ENCODE measurements at places on chromosomes 13 and 19.
A peak's percentile ranks its signal among the peaks of the same experiment; 100 is the strongest.

DNA sequence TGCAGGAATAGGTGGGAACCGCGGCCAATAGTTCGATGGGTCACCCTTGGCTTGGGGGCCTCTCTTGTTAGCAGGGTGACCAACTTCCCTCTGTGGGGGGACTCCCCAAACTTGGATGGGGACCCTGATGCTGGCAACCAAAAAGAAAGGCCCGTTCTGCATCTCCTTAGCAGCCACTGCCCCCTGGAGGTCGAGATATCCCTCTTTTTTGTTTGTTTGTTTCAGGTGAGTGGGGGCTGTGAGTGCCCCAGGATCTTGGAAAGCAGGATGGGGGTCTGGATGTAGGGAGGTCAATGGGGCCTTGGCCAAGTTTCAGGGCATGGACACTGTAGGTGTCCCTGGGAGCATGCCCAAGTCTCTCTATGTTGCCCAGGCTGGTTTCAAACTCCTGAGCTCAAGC is 7.7 kb upstream of the CRTC1 start:
- DNase-seq, result peak; percentile 22

- no peak for DNase-seq
These were observed 2.4 kb downstream of the PPP1R14A start for GRCh38 chr19:38253788-38254187.

- no peak for DNase-seq
These were observed 7.2 kb upstream of the RHPN2 start for GRCh38 chr19:33071887-33072286.

DNA sequence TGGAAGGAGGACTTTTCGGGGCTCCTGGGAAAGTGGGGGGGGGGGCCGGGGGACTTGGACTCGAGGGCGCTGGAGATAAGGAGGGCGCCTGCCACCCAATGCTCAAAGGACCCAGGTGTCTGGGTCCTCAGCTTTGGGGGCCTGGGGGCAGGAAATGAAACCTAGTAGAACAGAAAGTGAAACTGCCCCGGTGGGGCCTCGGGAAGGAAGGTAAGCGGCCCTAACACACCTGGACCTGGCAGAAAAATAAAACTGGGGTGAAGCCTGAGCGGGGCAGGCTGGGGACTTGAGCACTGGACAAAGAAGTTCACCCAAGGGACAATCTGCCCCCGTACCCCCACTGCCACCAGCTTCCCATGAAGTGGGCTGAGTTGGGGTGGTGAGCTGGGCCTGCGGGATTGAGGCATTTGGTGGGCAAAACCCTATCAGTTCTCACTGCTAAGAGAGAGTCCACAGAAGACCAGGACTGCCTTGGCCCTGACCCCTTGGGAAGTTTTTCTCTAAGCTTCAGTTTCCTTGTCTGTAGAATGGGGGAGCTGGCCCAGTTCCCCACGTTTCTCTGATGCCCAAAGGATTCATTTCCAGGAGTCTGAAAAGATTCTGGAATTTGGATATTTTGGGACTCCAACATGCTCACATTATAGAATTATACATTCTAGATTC is 2.3 kb downstream of the PRKD2 start:
- DNase-seq, result no peak

GRCh38 chr13:38264363-38265131 is 85.1 kb upstream of the UFM1 start:
- DNase-seq, result no peak

- no peak for DNase-seq
These were observed 5.1 kb upstream of the FCGBP start for GRCh38 chr19:39939556-39939955.

GRCh38 chr19:48625891-48626327 is 6.6 kb downstream of the SPHK2 start:
- DNase-seq, result no peak

- no peak for DNase-seq
These were observed 146.5 kb downstream of the PCCA start for GRCh38 chr13:100235311-100235901.

GRCh38 chr19:10624585-10624984 is 768 bp upstream of the SLC44A2 start:
- DNase-seq, result peak; percentile 46

DNA sequence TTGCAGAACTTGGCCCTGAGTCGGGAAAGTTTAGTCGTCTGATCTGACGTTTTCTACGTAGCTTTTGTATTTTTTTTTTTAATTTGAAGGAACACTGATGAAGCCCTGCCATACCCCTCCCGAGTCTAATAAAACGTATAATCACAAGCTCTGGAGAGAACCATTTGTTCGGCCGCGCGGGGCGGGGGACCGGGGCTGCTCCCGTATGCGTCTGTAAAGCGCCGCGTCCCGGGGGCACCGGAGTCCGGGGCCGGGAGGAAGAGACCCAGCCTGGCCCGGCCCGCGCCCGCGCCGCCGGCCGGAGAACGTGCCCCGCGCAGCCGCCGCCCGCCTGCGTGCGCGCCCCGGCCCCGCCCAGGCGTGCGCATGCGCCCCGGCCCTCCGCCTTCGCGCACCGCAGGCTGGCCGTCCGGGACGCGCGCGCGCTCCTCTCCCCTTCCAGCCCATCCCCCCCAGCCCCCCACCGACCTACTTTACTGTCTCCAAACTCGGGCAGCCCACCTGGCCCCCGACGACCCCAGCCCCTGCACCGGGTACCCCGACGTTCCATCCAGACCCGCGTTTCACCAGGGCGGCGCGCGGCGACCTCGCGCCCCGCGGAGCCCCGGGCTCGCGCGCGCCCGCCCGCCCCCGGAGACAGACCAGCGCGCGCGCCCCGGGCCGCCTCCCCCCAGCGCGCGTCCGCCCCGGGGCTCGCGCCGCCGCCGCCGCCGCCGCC is 785 bp upstream of the USF2 start:
- DNase-seq, result peak; percentile 53

DNA sequence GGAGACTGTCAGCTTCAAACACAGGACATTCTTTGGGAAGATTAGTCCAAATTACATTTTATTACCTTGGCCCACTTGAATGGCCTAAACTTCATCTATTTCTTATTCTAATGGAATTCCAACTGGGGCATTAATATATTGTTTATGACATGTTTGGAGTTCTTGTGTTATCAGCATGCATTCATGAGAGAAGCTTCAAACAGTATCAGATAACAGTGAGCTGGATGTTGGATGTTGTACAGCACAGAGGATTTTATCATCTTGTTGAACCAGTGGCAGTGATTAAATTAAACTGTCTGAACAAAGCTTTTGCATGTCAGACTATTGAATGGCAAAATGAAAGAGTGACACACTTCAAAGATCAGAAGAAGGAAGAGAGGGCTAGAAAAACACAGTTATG is 50.0 kb downstream of the MZT1 start:
- no peak for DNase-seq

- DNase-seq, result no peak
These were observed 1768.5 kb downstream of the PCDH9 start for GRCh38 chr13:65461590-65461989.

- no peak for DNase-seq
These were observed 40.5 kb upstream of the SLC15A1 start for GRCh38 chr13:98792785-98793495.

- no peak for DNase-seq
These were observed 5.8 kb downstream of the SSBP4 start for GRCh38 chr19:18424890-18425514.

GRCh38 chr13:80965097-80965496 is 624.2 kb upstream of the SPRY2 start:
- DNase-seq, result no peak

DNA sequence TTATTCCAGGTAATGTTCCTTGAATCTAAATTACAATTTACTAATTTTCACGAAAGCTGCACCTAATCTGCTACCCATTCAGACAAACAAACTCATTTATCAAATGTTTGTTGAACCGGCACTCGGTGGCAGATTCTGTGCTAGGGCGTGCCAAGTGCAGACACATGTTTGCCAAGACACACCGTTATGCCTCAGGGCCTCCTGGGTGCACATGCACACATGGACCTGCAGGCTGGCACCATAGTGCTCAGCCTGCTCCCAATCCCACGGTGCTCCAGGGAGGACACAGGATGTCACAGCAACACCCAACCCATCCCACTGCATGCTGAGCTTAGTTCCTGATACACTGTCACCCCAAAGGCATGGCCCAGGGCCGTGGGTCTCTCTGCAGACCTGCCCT is 7.7 kb downstream of the SCGB2B2 start:
- no peak for DNase-seq

DNA sequence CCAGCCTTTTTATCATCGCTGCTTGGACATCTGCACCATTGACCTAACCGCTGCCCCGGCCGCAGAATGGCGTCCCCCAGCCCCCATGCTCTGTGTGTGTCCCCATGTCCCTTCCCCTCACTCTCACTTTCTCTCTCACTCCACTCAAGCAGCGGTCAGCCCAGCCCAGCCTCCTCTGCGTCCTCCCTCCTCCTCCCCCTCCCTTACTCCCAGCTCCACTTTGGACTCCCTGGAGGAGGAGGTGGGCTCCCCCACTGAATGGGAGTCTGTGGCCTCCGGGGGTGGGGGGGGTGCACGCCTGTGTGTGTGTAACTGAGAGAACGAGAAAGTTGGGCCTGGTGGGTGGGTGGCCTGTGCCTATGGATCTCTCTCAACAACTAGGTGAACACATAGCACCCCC is 2.2 kb downstream of the MAP2K7 start:
- DNase-seq, result no peak

DNA sequence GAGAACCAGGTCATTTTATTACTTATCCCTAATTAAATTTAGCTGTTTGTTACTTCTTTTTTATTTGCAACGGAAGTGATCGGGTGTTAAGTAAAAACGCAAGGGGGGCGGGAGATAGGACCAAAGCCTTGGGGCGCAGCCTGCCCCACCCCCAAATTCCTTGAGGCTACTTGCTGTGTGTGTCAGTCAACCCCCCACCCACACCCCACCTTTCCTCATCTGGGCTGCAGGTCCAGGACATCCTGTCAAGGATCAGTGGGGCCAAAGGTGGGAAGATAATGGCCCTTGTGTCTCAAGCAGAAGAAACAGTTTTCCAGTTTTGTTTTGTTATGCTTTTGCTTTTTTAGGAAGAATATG is 1.2 kb upstream of the FOXO1 start:
- no peak for DNase-seq

GRCh38 chr13:37640499-37640898 is 41.9 kb upstream of the POSTN start:
- no peak for DNase-seq

GRCh38 chr13:113904411-113904810 is 40.5 kb upstream of the GAS6 start:
- DNase-seq, result no peak

DNA sequence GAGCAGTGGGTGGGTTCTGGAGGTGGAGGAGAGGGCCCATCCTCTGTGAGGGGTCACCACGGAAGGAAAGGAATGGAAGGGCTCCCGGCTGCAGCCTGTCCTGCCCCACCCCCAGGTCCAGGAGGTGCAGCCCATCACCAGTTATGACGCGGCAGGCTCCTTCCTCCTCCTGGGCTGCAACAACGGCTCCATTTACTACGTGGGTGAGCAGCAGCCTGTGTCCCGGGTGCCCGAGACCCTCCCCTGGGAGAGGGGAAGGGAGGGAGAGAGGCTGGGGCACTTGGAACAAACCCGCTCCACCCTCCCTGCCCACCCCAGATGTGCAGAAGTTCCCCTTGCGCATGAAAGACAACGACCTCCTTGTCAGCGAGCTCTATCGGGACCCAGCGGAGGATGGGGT is 6.6 kb downstream of the SHKBP1 start:
- DNase-seq, result no peak

DNA sequence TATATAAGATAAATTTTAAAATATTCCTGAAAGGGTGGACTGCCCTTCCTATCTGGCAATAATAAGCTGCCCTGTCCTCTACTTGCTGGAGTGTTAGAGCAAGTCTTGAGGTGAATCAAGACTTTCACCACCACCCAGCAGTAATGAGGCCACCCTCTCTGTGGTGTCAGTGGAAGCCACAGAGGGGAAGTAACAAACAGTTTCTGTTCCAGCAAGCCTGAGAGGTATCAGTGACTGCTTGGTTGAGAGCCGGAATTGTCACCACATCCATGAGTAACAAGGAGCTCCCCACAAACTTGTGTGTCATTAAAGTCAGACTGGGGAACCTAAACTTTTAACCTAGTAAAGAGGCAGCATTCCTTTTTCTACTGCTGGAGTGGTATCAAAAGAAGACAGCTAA is 532.7 kb upstream of the SPRY2 start:
- no peak for DNase-seq

DNA sequence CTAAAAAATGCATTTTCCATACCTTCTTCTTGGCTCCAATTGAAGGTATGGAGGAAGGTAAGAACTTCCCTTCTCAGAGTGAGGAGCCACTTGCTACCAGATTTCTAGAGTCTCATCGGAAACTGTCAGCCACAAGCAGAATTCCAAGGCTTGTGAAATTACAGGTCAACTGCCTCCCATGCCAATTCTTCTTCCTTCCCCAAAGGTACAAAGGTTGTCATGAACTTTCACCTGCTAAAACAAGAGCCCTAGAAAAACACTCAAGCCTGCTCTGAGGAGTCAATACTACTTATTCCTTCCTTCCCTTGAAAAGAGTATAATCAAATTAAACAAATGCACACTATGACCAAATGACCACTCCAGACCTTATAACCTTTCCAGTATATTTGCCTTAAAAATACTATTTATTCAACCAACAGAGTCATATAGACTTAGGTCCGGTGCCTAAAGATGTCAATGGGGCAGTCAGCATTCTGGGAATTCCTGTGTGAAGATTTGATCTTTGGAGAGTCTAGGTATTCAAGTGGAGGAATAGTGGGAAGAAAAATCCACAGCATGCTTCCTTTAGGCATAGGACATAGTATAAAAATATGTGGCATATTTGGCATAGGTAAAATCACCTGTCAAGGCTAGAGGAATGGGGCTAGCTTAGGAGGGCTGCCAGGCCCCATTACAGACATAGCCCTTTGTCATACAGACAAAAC is 539.3 kb downstream of the LIG4 start:
- DNase-seq, result no peak

GRCh38 chr19:1624458-1624857 is 19.2 kb upstream of the UQCR11 start:
- peak; percentile 9 for DNase-seq

- no peak for DNase-seq
These were observed 30.7 kb downstream of the NFIX start for GRCh38 chr19:13025819-13026456.

DNA sequence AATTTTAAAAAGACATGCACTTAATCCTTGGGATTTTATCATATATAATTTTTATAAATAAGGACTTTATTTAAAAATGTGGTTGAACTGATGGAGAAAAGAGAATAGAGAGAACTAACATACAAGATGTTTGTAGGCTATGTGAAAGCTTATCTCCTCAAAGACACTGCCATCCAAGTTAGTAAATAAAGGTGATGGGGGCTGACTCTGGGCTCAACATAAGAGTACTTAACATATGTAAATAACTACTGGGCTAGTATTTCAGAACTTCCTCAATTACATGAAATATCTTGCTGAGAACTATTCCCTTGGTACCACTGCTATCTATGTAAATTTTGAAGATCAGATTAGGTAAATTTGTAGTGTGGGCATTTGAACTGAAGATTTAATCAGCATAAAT is 1017.3 kb upstream of the PCDH20 start:
- no peak for DNase-seq

- no peak for DNase-seq
These were observed 73.7 kb downstream of the COG6 start for GRCh38 chr13:39729156-39729555.

DNA sequence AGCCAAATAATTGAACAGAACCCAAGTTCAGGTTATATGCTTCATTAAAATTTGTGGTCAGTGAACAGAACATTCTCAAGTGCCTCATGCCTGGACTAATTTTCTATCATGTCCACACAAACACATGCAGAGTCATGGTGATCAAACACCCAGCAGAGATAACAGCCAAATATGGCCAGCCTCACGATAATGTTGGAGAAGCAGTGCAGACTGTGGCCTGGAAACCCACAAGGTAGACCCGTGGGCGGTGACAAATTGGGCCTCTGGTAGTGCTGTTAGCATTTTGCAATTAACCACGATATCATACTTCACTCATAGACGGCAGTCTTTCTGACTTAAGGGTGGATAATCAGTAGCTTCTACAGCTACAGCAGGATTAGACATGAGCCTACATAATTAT is 35.0 kb upstream of the VWA8 start:
- no peak for DNase-seq

Data from T-helper 2 cell (primary cell).